Stimulated activated CD4-positive, alpha-beta T cell treated with anti-CD3 and anti-CD28 coated beads, TNF-alpha, amount 100 ng/mL, for 24 hours (primary cell): ENCODE measurements at places on chromosomes 16 and 17.

DNA sequence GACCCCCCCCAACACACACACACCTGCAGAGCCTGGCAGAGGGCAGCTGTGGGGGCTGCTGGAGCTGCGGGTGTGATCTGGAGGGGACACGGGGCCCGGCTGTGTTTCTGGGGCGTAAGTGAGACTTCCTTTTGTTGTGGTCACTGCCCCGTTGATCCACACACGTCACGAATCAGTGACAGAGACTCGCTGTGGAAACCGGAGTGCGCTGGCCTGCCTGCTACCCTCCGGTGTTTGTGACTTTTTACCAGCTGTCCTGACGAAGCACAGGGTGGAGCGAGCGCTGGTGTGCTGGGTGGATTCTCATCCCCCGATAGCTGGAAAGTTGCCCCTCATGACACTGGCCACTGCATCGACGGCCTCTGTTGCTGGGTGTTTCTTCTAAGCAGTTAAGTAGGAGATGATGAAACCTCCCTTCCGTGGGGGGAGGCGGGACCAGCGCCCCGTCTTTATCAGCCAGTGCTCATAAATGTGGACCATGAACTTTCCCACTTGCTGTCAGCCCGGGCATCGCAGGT is 2.3 kb downstream of the METRNL start:
- DNase-seq, result no peak

DNA sequence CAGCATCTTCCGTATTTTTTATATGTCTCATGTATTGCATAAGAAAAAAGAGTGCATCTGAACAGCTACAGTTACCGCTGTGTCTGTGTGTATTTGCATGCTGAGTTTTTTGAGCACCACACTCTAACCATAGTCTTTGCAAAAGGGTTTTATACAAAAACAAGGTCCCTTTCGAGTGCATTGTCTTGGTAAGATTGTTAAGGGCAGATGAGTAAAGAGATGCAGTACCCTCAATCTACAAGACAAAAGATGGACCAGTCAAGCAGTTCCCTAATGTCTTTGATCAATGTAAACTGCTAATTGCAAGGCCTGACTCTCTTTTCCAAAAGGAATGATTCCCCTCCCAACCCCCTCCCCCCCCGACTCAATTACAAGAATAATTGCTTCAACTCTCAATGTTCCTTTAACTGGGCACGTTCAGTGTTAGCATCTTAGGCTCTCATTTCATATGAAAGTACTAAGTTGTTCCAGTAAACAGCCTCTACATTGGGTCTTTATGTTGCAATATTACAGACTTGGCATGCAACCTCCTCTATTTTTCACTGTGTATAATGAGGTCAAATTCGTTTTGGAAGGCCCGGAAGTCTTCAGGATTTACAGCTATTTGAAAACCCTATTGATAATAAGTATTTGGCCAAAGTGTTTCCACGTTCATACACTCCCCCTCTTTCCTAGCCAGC is 471.4 kb upstream of the RBFOX1 start:
- no peak for DNase-seq

- no peak for DNase-seq
Observed at GRCh38 chr16:69724981-69725479, 1.3 kb downstream of the NQO1 start.

DNA sequence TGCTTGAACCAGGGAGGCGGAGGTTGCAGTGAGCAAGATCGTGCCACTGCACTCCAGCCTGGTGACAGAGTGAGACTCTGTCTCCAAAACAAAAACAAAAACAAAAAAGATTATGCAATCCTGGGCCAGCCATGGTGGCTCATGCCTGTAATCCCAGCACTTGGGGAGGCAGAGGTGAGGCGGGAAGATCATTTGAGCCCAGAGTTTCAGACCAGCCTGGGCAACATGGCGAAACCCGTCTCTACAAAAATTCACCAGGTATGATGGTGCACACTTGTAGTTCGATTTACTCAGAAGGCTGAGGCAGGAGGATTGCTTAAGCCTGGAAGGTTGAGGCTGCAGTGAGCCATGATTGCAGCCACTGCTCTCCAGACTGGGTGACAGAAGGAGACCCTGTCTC is 109.6 kb downstream of the PPM1E start:
- no peak for DNase-seq

GRCh38 chr17:44587339-44587738 is 30.1 kb downstream of the FZD2 start:
- no peak for DNase-seq

GRCh38 chr17:18976201-18976600 is 24.2 kb downstream of the SLC5A10 start:
- no peak for DNase-seq

DNA sequence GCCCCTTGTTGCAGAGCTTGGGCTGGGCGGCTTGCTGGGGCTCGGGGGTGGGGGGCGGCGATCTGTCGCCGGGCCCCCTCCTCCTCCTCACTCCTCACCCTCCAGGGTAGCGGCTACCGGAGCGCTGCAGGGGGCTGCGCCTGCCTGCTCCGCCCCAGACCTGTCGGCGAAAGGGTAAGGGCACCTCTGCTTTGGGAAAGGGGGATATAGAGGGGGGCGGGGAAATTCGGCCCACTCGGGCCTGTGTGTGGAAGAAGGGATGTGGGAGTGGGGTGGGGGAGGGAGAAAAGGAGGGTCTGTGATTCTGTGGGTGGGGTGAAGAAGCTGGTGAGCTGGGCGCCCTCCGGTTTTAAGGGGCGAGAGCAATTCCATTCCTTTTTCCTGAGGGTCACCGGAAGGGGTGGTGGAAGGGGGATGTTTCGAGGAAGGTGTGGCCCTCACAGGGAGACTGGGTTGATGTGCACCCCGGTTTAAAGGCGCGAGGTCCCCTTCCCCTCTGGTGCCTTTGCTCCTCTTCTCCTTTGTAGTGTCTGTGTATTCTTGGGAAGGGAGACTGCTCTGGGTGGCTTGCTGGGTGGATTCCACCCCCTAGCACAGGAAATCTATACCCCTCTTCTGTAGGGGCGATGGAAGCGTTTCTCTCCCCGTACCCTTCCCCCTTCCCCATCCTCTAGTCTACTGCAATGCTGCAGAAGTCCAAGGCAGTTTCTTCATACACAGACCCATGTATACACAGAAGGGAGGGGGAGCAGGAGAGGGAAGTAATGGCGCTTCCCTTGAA is 878 bp downstream of the TAOK1 start:
- no peak for DNase-seq

- peak; percentile 15 for DNase-seq
Observed at GRCh38 chr17:78979780-78980623, at the start of gene LGALS3BP. LGALS3BP (minus strand) TSS chr17:78979923; CDS start chr17:78977191, 2,732 bp downstream.

GRCh38 chr17:40069751-40070708 is 7.3 kb downstream of the THRA start:
- DNase-seq, result no peak

GRCh38 chr17:79970576-79971068 is 65.0 kb downstream of the TBC1D16 start:
- DNase-seq, result no peak
